ENCODE measurements at places on chromosomes 7 and 10.

- DNase-seq, result no peak
These were observed 21.0 kb downstream of the SVIL start for GRCh38 chr10:29613791-29614190.

DNA sequence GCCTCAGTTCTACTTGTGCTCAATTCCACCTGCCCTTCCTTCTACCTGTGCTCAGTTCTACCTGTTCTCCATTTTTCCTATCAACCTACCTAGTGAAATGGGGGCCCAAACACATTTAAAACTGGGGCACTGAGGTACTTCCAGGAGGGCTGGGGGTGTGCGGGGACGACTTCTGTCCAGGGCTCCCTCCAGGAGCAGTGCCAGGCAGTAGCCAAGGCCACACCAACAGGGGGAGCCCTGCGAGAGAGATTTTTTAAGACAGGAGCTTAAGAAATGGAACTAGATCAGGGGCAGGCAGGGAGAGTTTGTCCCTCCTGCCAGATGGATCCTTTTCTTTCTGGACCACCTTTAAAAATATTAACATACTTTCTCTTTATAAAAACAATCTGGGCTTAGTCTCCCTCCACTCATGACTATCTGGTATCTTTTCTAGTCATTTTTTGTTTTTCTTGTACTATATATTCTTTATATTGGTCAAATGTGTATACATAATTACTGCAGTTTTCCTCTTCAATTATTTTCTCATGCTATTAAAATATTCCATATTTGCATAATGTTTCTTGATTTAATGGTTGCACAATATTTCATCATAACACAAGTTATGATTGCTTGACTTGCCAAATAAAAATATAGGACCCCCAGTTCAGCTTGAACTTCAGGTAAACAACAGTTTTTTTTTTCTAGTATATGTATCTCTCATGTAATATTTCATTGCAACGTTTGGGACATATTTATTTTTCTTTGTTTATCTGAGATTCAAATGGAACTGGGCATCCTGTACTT, 47.3 kb upstream of the INSYN2A start:
- peak; percentile 44 for DNase-seq

GRCh38 chr7:44700322-44700721, 48.3 kb upstream of the ZMIZ2 start:
- DNase-seq, result no peak

- no peak for DNase-seq
These were observed 37.3 kb downstream of the NRCAM start for GRCh38 chr7:108418946-108419345.

DNA sequence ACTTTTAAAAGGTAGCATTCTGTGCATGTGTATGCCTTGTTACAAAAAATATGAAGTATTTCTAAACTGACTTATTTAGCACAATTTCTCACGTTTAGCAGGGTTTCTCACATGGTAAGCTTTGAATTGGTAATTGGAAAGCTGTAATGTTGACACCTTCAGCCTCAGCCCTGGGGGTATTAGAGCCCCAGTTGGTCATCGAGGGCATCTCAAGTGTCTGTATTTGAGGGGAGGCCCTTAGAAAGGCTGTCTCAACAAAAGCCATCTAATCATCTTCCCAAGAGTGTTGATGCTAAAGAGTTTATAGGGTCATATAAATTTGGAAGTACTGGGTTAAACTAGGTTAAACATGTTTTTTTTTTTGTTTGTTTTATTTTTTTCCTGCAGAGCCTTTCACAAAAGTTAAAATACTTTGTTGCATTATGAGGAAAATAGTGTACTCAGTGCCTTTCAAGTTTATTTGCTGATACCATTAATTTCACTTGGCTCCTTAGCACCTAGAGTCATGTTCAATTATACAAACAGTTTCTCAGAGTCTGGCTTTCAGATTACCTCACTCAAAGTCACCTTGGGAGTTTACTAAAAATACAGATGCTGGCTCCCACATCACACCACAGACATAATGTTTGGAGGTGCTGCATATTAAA, 134.0 kb downstream of the CD36 start:
- DNase-seq, result no peak
